HuH-7 (cell line): ENCODE measurements at places on chromosomes 5 and 9.
A peak's percentile ranks its signal among the peaks of the same experiment; 100 is the strongest.

GRCh38 chr5:32889078-32889477, 178.0 kb downstream of the NPR3 start:
- no peak for DNase-seq

DNA sequence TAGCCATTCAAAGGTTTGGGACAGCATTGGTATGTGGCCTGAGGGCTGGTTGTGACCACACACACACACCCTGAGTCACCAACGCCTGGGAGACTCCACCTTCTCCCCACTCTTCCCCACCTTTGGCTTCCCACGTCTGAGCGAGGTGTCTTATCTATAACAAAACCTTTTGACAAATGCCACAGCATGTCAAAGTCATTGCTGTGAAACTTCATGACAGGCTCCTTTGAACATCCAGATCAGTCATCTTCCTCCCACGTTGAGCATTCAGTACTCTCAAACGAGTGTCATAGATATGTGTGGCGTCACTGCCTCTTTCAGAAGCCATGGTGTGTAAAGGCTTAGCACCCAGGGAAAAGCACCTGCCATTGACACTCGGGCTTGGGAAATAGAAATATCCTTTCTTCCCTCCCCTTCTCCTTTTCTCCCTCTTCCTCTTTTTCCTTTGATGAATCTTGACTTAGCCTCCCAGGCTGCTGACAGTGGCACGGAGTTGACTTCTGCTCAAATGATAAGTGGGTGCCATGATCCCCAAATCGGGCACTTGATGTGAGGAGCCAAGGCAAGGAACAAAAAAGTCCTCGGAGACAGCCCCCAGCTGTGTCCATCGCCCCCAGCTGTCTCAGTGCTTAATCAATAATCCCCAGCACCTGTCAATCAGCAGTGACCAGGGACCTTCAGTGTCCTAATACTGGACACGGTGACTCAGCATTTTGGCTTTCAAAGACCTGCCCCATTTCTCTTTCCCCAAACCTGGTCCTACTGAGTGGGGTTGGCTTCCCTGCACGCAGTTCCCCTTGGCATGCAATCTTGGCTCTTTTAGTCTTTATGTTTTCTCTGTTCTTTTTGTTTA, 114.8 kb downstream of the FGF18 start:
- no peak for DNase-seq

GRCh38 chr9:82353631-82354278, 365.2 kb downstream of the SPATA31D1 start:
- no peak for DNase-seq

DNA sequence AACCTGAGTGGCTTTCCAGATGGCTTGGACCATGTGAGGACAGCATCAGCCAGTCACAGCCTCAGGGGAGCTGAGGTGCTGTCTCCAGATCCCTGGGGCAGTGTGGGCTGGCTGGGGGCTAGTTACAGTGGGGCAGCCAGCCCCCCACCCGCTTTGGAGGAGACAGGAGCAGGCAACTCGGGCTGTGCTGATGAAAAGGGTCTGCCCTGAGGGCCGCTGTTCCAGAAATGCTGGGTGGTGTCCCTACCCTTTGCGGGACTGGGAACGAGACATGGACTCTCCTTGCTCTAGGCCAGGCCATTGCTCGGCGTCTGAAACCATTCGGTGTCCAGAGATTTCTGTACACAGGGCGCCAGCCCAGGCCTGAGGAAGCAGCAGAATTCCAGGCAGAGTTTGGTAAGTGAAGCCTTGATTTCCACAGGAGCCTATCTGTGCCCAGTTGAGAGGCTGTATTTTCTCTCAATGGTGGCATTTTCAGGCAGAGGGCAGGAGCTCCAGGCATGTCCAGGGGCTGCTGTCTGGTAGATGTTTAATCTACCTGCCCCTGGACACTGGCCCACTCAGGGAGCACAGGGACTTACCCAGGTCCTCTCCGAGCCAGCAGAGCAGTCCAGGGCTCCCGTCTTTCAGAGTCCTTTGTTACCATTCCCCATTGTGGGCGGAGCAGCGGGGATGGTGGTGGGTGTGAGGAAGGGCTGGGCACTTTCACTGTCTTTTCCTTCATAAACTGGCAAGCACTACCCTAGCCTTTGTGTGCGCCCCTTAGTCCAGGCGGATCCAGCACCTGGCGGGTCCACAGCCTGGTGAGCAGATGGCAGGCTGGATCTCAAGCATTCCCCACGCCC, 7.2 kb downstream of the GRHPR start:
- no peak for DNase-seq

DNA sequence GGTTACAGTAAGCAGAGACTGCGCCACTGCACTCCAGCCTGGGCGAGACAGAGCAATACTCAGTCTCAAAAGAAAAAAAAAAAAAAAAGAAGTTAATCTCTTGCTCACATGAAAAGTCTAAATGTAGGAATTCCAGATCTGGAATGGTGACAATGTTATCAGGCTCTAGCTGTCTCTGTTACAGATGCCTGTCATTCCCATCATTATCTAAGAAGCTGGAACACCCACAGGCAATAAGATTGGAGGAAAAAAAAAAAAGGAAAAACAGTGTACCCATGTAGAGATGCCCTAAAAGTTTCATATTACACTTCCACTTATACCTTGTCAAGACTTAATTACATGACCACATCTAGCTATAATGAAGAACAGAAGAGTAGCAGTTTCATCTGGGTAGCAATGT, 38.2 kb downstream of the PTBP3 start:
- no peak for DNase-seq

GRCh38 chr5:1380011-1380817, 35.3 kb upstream of the CLPTM1L start:
- DNase-seq = peak; percentile 47

GRCh38 chr5:104539618-104540350, 977.2 kb upstream of the NUDT12 start:
- no peak for DNase-seq

DNA sequence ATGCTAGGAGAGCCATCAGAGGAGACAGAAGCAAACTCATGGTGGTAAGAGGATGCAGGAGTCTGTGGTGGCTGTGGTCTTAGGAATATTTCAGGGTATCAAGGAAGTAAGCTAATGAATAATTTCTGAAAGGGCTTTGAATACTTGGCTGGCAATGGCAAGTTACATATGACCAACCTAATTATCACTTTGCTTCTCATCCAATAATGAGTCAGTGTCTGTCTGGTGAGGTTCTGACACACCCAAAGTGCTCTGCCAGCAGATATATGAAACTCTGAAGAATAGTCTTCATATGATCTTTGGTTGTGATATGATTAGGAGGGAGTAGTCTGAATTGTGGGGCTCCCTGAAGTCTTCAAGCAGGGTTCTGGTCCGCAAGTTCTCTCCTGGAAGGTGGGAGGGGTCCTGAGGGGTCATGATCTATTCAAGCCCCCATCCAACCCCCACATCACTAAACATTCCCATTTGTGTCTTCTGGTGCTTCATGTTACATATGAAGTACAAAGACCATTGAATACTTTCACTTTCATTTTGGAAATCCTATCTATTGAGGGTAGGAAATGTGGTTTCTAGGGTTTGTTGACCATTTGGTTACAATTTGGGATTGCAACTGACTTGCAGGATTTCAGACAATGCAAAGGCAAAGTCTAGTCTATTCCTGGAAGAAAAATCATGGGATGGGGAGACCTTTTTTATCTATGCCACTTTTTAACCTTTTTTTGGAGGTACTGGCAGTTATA, 199.9 kb upstream of the CDKN2B start:
- no peak for DNase-seq

- DNase-seq = no peak
These were observed 579.2 kb upstream of the COX7C start for GRCh38 chr5:86038566-86038965.

GRCh38 chr5:140258873-140259272, 44.0 kb downstream of the PFDN1 start:
- DNase-seq = no peak

- no peak for DNase-seq
These were observed 7.4 kb downstream of the RETREG1 start for GRCh38 chr5:16609412-16609811.

- DNase-seq = no peak
These were observed 318.7 kb downstream of the ASTN2 start for GRCh38 chr9:117096138-117096537.

DNA sequence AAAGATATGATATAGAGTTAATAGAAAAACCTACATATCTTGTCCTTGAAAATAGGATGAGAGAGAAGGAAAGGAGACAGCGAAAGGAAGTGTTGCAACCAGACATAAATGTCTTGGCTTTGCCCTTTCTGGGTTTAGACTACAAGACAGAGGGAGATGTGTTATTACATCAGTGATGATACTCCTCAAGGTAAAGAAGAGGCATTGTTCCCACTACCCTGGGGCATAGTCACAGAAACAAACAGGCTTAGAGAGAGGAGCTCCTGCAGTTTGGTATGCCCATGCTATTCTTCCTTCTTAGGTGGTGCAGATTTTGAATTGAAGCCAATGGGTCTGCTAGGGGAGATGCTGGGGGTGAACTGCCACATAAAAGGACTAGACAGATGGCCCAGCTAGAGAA, 166.8 kb upstream of the RFX3 start:
- DNase-seq = no peak

DNA sequence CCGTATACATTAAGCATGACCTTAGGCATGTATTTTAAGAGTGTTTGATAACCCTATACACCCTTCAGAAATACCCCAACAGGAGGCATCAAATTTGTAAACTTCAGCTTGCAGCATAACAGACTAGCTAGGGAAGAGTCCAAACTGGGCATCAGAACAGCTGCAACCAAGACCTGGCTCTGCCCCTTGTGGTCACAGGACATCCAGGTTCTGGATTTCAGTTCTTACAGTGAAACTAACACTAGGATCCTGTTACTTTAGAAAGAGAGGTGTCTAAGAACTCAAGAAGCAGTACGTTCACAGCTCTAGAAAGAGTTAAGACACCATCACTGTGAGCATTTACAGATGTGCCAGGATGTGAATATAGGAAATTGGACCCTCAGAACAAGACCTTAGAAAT, 229.8 kb downstream of the BNC2 start:
- no peak for DNase-seq

DNA sequence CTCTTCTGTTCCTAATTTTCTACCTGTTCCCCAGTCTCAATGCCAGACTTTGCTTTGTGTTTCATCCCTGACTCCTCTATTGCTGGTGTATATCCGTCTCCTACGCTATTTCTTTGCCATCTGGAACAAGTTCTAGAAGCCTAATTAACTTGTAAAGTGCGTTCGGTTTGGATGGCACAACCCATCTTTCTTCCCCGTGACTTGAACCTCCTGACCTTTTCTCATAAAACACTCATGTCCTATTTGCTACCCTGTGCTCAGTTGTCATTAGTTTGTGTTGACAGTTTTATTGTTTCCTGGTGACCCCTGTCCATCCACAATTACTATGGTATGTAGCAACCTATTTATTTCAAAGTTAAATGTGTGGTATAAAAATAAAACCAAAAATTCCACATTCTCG, 323.5 kb downstream of the TLE4 start:
- DNase-seq = no peak

GRCh38 chr5:149916334-149917072, 28.1 kb downstream of the PDE6A start:
- DNase-seq = no peak

GRCh38 chr5:147483961-147484707, 25.7 kb downstream of the DPYSL3 start:
- no peak for DNase-seq

DNA sequence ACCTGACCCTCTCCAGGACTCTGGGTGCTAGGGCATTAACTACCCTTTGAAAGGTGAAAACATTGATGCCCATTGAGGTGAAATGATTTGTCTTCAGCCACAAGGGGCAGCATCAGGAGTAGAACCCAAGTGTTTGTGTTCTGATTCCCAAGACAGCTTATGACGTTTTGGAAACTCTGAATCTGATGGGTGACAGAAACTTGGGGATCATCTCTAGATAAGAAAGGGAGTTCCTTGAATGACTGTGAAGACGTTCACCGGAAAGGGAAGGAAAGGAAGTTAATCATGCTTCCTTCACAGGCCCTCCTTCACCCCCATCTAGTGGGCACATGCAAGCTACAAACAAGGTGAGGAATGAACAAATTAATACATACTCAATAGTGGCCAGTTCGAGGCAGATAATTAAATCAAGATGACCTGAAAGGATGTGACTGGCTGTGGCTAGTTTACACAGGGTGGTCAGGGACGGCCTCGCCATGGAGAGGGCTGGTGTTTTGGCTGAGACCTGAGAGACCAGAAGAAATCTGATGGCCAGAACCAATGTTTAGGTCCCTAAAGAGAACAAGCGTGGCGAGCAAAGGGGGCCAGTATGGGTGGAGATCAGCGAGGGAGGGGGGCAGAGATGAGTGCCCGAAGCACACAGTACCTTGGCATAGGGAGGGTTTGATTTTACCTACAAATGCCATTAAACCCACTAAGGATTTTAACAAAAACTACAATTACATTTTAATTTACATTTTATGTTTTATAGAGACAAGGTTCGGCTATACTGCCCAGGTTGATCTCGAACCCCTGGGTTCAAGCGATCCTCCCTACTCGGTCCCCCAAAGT, 937 bp upstream of the SLC26A2 start:
- peak; percentile 48 for DNase-seq

GRCh38 chr5:24141046-24141445, 503.7 kb downstream of the CDH10 start:
- no peak for DNase-seq

DNA sequence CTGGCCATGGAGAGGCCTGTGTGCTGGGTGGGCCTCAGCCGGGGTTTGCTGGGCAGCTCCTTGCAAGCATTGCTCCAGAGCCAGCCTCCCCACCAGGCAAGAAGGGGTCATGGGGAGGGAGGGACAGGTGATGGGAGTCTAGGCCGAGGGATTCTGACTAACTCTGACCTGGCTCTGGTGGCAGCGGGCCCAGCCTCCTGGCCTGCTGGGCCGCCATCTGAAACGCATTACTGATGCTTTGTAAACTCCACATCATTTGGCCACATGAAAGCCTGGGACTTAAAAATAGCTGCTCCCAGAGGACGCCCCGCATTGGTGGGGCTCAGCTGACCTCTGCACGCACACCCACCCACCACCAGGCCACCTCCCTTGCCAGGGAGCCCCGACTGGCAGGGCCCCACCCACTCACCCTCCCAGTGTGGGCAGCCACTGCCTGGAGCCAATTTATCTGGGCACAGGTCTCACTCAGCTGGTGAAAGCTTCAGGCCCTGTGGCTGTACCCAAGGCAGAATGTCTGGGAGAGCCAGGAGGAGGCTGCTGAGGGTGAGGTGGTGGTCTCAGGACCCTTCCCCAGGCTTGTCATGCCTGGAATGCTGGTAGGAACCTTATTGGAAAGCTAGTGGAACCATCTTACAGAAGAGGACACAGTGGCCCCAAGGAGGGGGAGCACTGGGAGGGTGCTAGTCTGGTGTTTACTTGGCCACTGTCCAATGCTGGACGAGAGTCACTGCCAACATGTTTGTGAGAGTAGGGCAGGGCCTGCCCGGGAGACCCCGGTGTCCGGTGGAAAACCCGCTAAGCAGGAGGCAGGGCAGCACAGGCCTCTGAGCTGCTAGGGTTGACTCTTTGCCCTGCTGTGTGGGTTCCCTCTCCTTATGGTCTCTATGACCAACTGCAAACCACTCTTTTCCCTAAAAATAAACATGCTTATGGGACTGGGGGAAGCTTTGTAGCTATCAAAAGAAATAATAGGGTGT, 10.8 kb downstream of the TCF7 start:
- no peak for DNase-seq
